Activated CD4-positive, alpha-beta T cell treated with anti-CD3 and anti-CD28 coated beads, Interleukin-2, amount 10 ng/mL, durations not matched to agents 7 days and 5 days (primary cell): ENCODE measurements at places on chromosomes 6 and 20.
A peak's percentile ranks its signal among the peaks of the same experiment; 100 is the strongest.

GRCh38 chr20:47125758-47126591 lies 230.5 kb downstream of the ZMYND8 start:
- no peak for DNase-seq

GRCh38 chr6:13998356-13998755 lies 73.6 kb downstream of the RNF182 start:
- no peak for DNase-seq

GRCh38 chr6:7727086-7727945 lies 1.4 kb downstream of the BMP6 start:
- no peak for DNase-seq

- DNase-seq = no peak
These were observed 46.3 kb upstream of the HS3ST5 start for GRCh38 chr6:114389111-114389510.

DNA sequence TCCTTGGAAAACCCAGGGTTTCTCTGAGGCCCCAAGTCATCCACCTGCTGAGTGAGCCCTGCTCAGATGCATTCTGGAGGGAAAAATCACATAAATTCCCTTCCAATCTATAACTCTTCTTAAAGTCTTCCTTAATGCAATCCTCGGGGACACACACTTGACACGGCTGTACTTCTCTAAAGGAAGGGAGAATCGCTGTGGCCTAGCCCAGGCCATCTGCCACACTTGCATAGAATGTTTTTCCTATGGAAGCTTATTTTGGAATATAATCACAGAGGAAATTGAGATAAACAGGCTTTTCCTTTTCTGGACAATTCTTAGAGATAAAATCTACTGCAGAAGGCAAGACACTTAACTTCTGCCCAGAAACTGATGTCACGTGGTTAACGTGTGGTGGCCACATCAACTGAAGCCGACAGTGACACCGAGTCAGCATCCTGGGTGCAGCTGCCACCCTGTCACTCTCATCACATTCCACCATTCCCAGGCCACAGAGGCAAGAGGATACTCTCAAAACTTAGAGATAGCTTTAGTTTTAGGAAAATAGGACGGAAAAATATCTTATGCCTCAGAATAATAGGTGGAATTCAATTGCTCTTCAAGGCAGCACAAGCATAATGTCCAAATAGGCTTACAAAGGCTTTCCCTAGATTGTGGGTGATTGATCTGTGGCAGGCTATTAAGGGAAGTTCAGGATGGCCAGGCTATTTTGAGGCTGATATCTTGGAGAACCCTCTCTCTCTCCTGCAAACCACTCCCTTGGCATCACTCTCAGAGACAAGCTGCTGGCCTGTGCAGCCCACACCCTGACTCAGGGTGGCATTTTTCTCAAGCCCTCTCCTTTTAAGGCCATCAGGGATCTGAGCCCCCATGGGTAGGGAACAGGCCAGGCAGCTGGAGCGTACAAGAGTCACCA lies 29.6 kb downstream of the PSMB1 start:
- DNase-seq = no peak

DNA sequence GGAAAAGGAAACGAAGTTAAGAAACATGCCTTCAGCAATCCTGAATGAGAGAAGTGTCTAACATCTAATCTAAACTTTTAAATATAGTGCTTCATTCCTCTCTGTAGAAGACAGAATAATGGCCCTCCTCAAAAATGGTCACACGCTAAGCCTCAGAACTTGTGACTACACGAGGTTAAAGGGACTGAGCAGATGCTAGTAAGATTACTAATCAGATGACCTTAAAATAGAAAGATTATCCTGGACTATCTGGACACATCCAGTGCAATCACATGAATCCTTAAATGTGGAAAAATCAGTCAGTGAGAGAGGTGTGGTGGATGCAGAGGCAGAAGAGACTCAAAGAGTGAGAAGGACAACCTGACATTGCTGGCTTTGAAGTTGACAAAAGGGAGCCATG lies 126.1 kb downstream of the TBX18 start:
- DNase-seq = no peak

GRCh38 chr6:46014046-46014445 lies 1.6 kb downstream of the CLIC5 start:
- DNase-seq = no peak

DNA sequence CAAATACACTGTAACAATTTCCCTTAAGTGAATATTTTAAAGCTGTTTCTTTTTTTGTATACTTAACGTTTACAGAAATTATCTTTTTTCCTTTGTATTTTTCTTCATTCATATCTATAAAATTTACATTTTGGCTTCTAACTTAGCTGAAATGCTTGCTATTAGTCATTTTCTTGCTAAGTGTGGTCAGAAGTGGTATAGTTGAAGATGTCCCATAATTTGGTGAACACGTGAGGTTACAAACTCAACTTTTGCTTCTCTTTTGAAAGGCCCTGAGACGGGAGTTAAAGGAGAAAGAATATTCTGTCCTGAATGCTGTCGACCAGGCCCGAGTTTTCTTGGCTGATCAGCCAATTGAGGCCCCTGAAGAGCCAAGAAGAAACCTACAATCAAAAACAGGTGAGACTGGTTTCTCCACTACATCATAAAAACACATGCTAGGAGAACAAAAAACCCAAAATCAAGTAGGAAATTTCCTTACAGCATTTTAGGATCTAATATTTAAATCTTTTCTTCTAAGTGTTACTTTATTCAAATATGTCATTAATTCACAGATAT lies 445.0 kb downstream of the UTRN start:
- DNase-seq = no peak

DNA sequence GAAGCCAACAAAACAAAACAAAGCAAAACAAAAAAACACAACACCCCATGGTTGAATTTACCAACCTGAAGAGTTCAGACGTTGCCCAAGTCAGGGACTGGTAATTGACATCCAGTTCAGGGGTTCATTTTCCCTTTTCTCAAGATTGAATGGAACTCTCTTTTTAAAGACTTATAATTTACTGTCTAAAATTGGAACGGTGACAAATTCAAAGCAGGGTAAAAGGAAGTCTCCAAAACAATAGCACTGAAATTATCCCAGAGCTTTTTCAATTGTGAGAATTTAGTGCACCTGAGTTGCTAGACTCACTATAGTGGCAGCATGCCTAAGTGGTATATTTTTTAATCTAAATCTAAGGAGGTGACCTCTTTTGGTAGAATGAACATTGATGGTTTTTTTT lies 90.9 kb upstream of the PREP start:
- DNase-seq = no peak

GRCh38 chr6:3090013-3090412 lies 21.7 kb downstream of the RIPK1 start:
- no peak for DNase-seq

GRCh38 chr6:155154158-155154830 lies 109.5 kb upstream of the CLDN20 start:
- DNase-seq = peak; percentile 37

DNA sequence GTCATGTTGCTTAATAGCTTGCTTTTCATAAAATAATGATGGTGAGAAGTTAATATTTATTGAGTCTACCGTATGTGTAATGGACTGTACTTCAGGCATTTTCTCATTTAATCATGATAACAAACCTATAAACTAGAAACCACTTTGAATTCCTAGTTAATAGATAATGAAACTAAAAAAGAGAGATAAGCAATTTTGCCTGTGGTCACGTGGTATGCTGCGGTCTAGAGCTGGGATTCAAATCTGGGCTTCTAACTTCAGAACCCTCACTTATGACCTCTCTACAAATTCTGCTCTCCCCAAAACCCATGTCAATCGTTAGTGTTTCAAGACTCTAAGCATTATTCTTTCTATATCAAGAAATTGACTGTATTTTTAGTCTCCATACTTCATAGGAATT lies 700.7 kb downstream of the PRKN start:
- no peak for DNase-seq

DNA sequence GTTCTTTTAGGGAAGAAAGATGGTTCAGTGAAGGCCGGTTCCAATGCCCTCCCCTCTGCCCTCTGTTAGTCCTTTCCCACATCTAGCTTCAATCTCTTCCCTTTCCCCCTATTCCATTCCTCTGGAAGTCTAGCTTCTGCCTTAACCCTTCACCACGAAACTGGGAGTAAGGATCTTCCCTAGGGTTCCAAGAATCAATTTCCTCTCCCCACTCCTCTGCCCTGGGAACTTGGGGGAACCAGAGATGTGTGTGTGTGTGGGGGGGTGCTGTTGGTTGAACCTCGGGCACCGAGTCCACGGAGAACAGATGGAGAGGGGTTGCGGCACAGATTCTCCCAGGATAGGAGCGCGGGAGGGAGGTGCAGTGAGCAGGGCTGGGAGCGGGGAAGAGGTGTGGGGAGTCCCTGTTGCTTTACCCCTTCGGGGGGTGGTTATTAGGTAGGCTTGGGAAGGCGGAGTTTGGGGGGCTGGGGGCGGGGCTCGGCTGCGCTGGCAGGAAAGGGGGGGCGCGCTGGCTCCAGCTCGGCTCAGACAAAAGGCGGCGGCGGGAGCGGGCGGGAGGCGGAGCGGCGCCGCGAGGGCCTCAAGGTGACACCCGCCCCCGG lies at the start of gene TMEM151B:
TSS of gene TMEM151B (plus strand) at position 530 of the 605 bp plus-strand sequence. CDS start 293 bp downstream, outside the sequence.
- no peak for DNase-seq

DNA sequence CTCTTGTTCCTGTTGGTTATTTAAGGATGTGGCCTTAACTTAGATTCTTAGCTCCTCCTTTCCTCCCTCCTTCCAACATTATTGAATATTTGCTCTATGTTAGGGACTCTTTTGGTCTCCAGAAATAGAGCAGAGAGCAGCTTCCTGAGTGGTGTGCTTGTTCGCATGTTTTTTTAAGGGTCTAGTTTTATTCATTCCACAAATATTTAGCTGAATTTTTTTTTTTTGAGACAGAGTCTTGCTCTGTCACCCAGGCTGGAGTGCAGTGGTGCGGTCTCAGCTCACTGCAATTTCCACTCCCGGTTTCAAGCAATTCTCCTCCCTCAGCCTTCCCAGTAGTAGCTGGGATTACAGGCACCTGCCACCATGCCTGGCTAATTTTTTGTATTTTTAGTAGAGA lies 169.2 kb downstream of the ZFAND3 start:
- no peak for DNase-seq

DNA sequence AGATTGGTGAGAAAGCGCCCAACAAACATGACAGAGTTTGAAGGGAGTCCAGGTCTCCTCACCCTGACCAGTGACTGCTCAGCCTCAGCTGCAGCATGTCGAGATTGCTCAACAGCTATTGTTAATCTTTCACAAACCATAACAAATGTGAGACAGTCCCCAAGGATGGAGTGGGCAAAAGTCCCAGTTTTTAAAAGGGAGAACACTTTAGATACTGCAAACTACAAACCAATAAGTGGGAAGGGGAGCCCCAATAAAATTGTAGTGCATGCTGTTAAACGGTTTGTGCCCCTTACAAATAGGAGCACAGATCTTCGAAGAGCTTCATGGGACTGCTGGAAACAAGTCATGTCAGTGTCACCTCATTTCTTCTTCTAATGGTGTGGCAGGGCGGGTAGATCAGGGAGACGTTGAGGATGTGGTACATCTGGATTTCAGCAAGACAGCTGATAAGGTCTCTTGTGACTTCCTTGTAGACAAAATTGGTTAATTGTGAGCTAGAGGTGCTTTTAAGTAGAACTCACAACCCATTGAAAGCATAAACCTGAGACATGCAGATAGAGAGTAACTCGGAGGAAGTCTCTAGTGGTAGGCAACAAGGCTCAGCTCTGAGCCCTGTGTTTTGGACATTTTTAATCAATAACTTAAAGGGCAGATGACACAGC lies 134.0 kb upstream of the ARMC2 start:
- DNase-seq = no peak

- DNase-seq = no peak
These were observed 28.6 kb upstream of the ENPP5 start for GRCh38 chr6:46199387-46199786.

DNA sequence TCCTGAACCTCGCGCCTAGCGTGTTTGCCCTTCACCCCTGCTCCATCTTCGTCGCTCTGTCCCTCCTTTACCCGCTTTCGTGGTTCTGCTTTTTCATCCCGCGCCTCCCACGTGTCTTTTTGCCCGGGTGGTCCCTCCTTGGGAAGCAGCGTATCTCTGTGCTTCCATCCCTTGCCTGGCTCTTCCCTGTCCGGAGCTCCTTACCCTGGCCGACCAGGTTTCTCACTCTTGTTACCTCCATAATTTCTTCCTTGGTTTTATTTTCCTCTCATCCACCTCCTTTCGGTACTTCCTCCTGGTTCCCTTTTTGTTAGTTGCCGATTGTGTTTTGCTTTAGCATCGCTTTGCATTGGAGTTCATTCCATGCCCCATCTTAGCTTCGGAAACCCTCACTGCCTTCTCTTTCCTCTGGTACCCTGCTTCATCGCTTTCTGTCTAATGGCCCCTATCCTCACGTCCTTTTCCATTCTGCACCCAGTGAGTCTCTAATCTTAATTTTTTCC lies 735 bp downstream of the FAM135A start:
- DNase-seq = peak; percentile 12

- DNase-seq = no peak
These were observed 271.9 kb upstream of the OPRM1 start for GRCh38 chr6:153767127-153767526.

DNA sequence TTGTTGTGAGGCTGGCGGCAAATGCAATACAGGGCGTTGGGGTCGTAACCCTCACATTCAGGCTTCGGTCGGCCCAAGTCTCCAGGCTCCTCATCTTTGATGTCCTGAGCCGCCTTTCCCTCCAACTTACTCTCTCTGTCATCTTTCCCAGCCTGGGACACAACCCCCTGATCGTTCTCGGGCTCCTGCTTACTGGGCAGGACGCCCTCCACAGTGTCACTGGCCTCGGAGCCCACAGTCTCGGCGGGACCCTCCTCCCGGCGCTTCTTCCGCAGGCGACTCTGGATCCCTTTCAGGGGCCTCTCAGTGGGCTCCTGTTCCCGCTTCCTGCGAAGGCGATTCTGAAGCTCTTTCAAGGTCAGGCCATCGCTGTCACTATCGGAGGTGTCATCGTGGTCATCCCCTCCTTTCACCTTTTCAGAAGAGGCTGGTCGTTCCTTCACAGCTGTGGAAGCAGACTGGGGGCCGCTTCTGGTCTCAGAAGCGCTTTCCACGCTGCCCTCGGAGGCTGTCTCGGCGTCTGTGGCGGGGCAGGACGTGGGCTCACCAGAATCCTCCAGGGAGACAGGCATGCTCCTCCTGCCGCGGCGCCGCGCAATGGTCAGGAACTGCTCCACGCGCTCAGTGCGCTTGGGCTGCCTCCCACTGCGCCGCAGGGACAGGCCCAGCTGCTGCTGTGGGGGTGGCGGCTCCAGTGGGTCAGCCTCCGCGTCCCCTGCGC lies 15.4 kb downstream of the DIDO1 start:
- DNase-seq = no peak

GRCh38 chr6:29294499-29294914 lies 7.0 kb upstream of the OR14J1 start:
- DNase-seq = no peak

DNA sequence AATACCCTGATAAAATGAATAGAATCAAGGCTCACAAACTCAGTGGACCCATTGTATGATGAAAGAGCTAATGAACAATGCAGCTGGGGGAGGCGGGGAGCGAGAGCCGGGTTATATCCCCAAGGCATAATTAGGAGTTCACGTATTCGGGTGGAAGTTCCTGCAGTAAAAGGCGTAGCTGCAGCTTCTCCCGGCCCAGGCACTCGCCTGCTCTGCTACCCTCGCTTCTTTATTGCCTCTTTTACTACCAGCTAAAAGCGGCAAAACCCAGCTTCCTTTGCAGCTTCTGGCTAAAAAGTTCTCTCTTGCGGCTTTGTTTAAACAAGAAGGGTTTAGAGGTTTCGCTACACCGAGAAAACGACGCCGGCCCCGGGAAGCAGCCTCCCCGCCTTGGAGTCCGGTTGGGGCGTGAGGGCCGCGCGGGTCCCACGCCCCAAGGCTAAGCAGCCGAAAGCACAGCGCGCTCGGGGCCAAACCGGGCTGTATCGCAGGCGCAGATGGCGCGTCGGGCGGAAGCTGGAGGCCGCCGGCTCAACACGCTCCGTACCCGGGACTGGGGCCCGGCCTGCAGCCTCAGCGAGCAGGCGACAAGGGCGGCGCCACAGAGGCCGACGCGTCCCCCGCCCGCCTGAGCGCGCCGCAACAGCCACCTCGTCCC lies 1.6 kb downstream of the ZBTB2 start:
- DNase-seq = no peak
